Stimulated activated CD8-positive, alpha-beta memory T cell treated with anti-CD3 and anti-CD28 coated beads, Interleukin-12 subunit alpha, Interleukin-12 subunit beta, amount 100 ng/mL, for 1 hour (primary cell): ENCODE measurements at places on chromosomes 4 and X.

DNA sequence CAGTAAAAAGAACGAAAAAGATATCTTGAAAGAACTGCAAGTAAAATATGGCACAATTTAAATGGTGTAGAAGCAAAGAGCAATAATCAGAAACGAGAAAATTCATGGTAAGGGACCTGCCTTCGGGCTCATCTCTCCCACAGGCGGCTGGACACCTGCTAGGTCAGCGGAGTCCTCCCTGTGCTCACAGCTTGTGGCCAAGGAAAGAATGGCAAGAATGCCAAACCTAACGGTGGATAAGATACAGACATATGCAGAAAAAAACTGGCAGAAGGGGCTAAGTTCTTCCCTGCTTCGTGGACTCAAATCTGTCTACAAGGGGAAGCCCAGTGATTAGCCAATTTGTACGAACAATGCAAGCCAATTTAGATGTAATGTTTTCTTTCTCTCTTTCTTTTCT, 152.1 kb upstream of the VCX start:
- no peak for DNase-seq

GRCh38 chr4:185950891-185951290, 118.1 kb upstream of the TLR3 start:
- no peak for DNase-seq

GRCh38 chr4:20017777-20018115, 234.0 kb upstream of the SLIT2 start:
- DNase-seq: no peak

GRCh38 chr4:79886557-79886956, 186.5 kb downstream of the ANTXR2 start:
- DNase-seq: no peak

DNA sequence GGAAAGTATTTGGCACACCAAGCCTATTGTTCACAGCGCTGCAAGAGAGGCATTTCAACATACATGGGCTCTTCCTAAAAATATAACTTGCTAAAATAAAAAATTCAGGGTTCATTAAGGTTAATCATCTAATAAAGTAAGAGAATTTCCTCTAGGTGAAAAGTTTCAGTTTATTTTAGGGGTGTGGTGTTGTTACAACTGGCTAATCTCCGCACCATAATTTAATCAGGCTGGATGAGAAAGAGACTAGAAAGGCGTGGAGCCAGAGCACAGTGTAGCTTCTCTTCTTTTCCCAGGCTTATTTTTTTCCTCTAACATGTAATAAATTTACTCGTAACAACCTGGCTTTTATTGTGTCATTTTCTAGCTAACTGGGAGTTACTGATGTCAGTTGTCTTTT, 47.9 kb downstream of the FHL1 start:
- no peak for DNase-seq

DNA sequence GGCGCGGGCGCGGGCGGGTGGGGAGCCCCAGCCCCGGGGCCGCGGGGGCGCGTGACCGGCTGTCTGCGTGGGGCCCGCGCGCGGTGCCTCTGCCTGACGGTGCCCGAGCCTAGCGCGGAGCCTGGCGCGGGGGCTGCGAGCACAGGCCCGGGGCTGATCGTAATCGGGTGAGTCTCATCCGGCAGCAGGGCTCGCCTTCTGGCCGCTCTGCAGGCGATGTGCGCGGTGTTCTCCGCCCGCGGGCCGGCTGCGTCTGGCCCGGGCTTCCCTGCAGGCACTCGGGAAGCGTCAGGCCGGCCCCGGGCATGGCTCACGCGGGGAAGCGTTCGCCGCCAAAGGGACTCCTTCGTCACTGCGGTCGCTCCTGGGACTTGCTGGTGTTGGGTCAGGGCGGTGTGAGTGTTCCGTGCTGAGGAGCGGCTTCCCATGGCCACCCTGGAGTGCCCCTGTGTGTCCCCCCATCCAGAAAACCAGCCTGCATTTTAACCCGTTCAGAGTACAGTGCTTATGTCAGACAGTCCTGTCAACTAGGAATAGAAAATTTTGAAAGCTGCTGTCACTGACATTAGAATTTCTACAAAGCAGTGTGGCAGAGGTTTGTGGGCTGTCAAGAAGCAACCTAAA, 40.6 kb downstream of the FAM149A start:
- DNase-seq: no peak

GRCh38 chrX:153935326-153935851, 552 bp upstream of the NAA10 start:
- no peak for DNase-seq

GRCh38 chr4:80903020-80903419, 127.5 kb upstream of the BMP3 start:
- DNase-seq: no peak

- no peak for DNase-seq
Observed at GRCh38 chr4:140952717-140953116, 180.6 kb downstream of the RNF150 start.

GRCh38 chr4:72974694-72975487, 94.6 kb downstream of the COX18 start:
- no peak for DNase-seq

DNA sequence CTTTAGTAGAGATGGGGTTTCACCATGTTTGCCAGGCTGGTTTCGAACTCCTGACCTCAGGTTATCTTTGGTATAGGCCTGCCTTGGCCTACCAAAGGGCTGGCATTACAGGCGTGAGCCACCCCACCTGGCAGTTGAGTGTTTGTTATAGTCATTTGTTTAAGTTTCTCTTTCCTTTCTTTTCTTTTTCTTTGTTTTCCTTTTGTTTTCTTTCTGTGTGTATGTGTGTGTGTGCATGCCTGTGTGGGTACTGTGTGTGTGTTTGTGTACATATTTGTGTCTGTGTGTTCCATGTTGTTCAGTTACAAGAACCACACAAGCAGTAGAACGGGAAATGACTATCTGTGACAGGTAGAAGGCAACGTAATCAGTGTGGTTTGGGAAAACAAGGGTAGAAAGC, 624.9 kb downstream of the FSTL5 start:
- DNase-seq: no peak

- DNase-seq: no peak
Observed at GRCh38 chr4:155795991-155796390, 37.2 kb downstream of the GUCY1B1 start.

DNA sequence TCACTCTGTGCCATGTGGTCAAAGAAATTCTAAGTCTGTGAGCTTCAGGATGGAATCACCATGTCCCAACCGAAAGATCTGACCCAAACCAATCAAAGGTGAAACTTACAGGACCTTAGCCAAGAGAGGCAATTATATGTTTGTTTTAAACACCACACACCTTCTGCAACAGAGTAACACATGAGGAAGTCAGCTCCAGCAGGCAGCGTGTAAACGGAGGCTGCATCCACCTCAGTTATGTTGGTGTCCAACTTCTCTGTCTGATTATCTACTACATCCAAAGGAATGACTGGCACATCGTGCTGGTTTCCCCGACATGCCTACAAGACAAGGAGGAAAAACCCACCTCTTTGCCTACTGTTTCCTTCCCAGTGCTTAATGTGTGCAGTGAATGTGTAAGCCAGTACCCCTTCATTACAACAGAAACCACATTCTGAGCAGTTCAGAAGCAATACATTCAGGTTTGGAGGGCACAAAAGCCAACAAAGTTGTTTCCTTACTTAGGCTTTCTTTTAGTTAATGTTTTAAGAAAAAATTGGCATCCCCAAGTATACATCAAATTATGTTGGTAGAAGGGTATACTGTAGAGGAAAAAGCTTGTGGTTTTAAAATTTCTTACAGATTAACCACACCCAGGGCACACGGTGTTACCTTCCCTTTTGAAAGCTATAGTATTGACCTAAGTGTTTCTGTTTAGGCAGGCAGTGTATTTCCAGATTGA, 12.4 kb downstream of the CASP6 start:
- no peak for DNase-seq

DNA sequence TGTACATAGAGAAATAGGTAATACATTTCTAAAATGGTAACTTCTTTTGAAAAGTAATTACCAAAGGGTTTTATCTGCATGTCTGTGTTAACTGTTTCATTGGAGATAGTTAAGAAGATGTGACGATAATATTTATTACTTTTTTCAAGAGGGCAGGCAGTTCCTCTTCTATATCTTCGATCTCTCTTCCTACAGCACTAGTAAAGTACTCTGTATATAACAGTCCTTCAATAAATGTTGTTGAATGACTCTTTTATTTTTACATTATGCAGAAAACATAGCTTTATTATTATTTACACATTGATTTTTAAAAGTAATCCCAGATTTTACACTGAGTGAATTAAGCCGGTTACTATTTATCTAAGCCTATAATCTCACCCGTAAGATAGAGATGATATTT, 51.8 kb downstream of the TMPRSS11E start:
- no peak for DNase-seq

- peak; percentile 33 for DNase-seq
Observed at GRCh38 chr4:167021545-167022155, 212.6 kb downstream of the SPOCK3 start.

DNA sequence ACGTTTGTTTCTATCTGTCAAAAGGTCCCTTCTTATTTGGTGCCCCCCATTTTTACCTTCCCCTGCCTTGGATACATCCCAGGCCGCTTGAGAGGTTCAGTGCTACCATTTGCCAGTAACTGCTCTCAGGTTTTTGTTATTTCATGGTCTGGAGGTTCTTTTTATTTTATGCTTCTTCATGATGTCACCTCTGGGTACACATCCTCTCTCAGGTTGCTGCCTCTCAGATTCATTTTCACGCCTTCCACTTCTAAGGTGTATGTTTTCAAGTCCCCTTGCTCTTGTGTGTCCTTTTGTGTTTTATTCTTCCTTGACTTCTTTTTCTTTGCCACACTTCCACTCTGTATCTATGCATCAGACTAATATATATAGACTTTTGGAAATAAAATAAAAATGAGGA, 640.1 kb upstream of the AADAT start:
- DNase-seq: no peak

DNA sequence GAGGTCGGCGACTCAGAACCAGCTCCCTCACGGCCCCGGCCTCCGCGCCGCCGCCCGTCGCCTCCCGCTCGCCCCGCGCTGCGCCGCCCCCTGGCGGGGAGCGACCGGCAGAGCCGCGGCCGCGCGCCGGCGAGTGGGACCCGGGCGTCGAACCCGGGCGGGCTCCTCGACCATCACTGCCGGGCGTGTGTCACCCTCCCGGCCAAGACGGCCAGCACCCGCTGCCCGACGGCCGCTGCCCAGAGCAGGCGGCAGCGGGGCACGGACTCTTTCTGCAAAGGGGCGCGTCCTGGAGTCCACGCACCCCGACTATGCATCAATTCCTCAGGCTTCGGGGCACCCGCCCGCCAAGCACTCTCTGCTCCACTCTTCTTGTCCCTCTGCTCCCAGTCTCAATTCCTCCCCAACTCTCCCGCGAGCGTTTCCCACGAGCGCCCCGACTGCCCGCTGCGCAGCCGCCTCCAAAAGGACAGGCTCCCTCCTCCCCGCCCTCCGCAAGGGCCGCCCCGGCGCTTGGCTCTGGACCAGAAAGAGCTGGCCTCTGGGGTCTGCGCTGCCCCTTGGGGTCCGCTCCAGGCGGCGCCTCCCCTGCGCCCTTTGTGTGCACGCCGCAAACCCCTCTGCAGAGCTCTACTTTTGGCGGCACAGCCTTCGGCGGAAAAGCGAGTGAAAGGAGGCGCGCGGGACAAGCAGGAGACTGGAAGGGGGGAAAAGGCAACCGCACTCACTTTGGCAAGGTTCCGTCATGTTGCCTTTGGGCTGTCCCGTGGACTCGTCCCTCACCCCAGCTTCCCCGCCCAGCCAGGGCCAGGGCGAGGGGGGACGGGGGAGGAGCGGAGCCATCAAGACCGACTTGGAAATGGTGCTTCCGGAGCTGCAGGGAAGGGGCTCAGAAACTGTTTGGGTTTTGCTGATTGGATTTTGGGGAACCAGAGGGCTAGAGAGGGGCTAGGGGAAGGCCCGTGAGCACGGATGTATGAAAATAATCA, 1.0 kb downstream of the PDE5A start:
- peak; percentile 31 for DNase-seq

- DNase-seq: no peak
Observed at GRCh38 chrX:71870208-71871098, 40.2 kb upstream of the NHSL2 start.

DNA sequence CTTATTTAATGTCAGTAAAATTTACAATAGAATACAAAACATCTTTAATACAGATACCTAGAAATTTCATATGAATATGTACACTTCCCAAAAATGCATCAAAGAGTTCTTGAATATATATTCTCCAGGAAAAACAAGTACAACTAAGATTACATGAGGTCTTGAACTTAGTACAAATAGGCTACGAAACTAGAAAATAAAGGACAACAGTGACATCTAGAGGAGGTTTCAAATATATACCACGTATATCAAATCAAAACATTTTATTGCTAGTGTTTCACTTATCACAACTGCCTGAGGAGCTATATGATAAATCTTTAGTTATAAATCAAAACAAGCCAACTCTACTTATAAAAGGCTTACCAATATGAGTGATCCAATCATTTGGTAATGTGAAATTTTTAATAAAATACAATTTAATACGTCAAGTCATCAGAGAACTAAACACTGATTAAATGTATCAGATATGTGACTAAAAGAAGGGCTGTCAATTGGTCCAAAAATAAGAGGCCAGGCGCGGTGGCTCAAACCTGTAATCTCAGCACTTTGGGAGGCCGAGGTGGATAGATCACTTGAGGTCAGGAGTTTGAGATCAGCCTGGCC, 36.6 kb downstream of the ANAPC10 start:
- no peak for DNase-seq
